ENCODE measurements at places on chromosomes 6 and 20.
A peak's percentile ranks its signal among the peaks of the same experiment; 100 is the strongest.

- no peak for DNase-seq
Measured at GRCh38 chr20:64062276-64062595, 762 bp upstream of the TCEA2 start.

- no peak for DNase-seq
Measured at GRCh38 chr6:3616565-3617176, 134.8 kb downstream of the PXDC1 start.

DNA sequence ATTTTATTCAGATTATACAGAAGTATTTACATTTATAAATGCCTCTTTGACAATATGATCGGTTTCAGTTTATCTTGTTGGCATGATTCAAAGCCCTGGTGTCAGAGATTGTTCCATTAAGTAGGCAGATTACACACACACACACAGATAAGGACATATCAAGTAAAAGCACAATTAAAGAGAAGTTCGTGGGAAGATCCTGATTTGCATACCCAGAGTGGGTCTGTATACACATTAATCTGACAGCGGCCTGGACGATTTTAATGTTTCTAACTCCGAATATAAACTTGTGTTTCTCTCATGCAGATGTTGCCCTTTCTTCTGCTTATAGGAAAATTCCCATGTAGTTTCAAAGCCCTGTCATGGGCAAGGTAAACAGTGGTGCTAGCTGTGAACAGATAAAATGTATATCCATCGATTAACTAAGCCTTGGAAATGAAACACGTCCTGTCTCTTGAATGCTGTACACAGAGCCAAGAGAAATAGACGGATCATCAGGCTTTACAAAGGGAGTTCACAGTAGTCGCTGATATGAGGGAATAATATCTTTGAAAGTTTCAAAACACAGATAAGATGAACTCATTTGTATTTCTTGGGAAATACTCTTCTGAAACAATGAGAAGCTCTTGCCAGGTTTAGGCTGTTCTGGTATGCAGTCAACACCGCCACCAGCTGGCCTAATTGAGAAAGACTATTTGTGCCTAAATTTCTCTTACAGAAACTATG, 108.2 kb upstream of the GMDS start:
- DNase-seq, result peak; percentile 41

- DNase-seq, result no peak
Measured at GRCh38 chr6:79783670-79784394, 152.7 kb downstream of the SH3BGRL2 start.

GRCh38 chr6:130696806-130697205, 130.4 kb upstream of the SMLR1 start:
- DNase-seq, result no peak

GRCh38 chr6:35415065-35415891, 36.9 kb upstream of the FANCE start:
- peak; percentile 66 for DNase-seq

GRCh38 chr6:108171291-108171917, 5.6 kb downstream of the NR2E1 start:
- DNase-seq, result no peak

DNA sequence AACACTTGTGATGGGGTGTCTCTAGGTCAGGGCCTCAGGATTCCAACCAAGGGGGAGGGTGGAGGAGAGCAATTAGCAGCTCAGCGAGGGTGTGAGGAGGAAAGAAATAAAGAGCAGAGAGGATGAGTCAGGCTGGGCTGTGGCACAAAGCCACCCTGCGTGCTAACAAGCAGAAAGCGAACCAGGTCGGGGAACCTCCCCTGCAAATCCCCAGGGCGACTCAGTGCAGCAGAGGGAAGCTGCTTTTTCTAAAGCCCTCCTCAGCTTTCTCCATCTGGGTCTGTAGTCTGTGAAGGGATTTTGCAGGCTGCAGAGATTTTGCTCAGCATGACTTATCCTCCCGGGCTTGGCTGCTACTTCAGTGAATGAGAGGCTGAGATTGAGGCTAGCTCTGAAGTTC, 6.6 kb upstream of the SPO11 start:
- no peak for DNase-seq

- no peak for DNase-seq
Measured at GRCh38 chr6:15661853-15662325, 939 bp downstream of the DTNBP1 start.

DNA sequence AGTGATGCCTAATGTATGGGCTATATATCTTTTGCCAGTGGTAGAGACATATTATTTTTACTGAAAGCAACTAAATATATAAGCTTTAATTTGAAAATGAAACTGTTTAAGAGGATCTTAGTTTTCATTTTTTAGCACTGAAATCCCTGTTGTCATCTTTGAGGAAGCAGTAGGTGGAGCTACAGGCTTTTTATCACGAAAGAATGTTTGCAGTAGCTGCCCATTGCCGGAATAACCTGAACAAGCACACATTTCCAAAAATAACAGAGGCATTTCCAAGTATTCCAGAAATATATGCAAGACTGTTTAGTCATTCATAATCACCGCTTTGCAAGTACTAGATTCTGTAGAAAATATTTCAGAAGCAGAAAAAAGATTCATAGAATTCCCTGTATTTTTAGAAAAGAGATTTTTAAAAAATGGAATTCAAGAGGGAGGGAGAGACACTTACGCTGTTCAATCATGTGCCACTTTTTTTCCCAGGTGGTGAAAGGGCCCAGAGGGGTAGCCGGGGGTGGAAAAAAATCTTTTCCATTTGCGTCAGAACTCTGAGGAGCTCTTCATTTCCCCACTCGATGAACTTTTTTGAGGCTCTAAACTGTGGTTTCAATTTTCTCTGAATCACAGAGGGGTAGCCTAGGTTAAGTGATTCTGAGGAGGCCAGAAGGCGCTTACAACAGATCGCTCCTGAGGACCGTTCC, 142.5 kb upstream of the FERMT1 start:
- DNase-seq, result peak; percentile 18

- DNase-seq, result no peak
Measured at GRCh38 chr20:1942486-1943274, 47.5 kb downstream of the SIRPA start.

- DNase-seq, result no peak
Measured at GRCh38 chr6:11246722-11247121, 14.3 kb upstream of the NEDD9 start.

GRCh38 chr6:30029588-30029987, 31.5 kb upstream of the POLR1H start:
- DNase-seq, result no peak

GRCh38 chr6:55304747-55305146, 22.5 kb upstream of the GFRAL start:
- DNase-seq, result no peak

- DNase-seq, result no peak
Measured at GRCh38 chr6:152696522-152696921, 1.2 kb upstream of the MYCT1 start.

DNA sequence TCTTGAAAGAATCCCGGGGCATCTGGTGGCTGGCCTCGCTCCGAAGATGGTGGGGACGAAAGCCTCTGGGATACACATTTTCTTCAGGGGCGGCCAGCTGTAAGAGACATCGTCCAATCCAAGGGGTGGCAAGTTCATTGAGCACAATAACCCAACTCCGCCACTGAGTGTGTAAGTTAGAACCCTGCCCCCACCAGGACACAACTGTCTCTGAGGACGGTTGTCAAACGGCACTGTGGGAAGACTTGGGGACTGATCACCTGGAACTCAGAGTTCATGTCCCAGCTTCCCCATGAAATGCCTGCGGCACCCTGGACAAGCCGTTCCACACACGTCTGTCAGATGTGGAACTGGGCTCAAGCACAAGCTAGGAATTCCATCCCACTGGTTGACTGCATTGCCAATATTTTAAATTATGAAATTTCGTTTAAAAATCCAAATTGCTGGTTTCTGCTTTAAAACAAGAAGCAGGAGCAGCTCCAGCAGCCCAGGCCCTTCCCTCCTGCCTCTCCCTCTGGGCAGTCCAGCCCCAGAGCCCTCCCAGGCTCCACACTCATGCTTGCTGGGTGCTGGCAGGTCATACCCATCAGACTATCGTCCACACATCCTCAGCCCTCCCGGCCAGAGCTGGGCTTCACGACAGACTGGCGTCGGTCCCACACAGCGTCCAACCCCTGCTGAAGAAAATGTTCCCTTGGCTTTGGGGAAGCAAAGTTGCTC, 80.9 kb upstream of the AFDN start:
- no peak for DNase-seq

DNA sequence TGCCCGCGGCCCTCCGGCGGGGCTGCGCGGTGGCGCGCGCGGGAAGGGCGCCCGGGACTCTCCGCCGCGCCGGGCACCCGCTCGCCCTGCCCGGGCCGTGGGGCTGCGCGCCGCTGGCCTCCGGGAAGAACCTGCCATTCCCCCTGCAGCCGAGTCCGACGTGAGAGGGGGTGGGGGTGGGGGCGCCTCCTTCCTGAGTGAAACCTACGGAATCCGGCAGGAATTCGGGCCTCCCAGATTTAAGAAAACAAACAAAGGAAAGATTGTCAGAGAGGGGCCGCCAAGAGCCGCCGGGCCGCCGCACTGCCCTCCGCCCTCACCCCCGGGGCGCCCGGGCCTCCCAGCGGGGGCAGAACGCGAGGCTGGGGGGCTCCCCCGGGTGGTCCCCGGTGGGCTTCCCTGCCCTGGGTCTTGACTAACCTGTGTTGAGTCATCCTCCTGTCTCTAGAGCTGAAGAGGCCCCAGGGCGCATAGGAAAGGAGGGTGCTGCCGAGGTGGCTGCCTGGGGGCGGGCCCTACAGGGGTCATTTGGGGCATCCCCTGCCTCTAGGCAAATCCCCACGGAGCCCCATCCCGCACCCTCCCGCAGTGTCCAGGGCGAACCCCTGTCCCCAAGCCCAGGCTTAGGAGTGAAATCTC, 42.2 kb upstream of the FOXP4 start:
- DNase-seq, result no peak

DNA sequence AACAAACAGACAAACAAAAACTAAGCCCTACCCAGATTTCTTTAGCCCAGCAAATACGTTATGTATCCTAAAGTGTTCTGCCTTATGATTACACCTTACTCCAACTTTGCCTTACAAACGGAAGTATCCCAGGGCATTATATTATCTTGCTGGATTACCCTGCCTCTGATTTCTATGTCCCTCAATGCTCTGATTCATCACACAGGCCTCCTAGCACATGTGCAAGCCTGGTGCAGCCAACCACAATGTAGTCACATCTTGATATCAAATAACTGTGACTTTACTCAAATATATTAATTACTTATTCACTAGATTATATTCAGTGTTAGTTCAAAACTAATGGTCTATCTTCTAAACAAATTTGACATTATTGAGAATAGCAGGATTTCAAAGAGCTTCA, 598.6 kb downstream of the TBC1D32 start:
- no peak for DNase-seq

- DNase-seq, result no peak
Measured at GRCh38 chr6:167730441-167730840, 96.3 kb upstream of the AFDN start.

- DNase-seq, result no peak
Measured at GRCh38 chr6:24720131-24720603, 1.2 kb upstream of the C6orf62 start.

- DNase-seq, result no peak
Measured at GRCh38 chr6:130593948-130594347, 228.1 kb downstream of the TMEM200A start.

DNA sequence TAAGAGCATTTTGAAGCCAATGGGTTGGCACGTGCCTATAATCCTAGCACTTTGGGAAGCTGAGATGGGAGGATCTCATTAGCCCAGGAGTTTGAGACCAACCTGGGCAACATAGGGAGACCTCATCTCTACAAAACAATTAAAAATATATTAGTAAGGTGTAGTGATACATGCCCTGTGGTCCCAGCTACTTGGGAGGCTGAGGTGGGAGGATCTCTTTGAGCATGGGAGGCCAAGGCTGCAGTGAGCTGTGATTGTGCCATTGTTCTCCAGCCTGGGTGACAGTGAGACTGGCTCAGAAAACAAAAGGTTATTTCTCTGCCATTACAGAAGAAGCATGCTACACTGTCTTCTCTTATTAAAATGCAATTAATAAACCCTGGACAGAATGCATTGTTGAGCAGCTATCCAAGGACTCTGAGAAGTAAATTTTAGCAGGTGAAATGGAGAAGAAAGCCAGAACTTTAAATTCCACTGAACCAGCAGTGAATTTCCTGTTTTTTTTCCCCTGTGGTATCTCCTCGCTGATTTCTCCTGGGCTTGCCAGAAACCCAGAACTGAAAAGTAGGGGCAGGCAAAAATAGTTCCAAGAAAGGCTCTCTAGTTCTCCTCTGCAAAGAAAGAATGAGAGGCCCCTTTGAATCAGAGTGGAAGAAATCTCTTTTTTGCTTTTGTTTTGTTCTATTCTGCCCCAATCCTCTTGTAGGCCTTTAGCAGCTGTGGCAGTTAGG, 8.4 kb downstream of the AMD1 start:
- no peak for DNase-seq

- DNase-seq, result no peak
Measured at GRCh38 chr20:60732322-60732721, 519.7 kb upstream of the CDH4 start.

GRCh38 chr6:57135885-57136284, 36.2 kb upstream of the BAG2 start:
- peak; percentile 15 for DNase-seq

- peak; percentile 28 for DNase-seq
Measured at GRCh38 chr6:121260651-121261102, 73.6 kb downstream of the TBC1D32 start.

- no peak for DNase-seq
Measured at GRCh38 chr20:53676519-53676822, 82.8 kb upstream of the ZNF217 start.

DNA sequence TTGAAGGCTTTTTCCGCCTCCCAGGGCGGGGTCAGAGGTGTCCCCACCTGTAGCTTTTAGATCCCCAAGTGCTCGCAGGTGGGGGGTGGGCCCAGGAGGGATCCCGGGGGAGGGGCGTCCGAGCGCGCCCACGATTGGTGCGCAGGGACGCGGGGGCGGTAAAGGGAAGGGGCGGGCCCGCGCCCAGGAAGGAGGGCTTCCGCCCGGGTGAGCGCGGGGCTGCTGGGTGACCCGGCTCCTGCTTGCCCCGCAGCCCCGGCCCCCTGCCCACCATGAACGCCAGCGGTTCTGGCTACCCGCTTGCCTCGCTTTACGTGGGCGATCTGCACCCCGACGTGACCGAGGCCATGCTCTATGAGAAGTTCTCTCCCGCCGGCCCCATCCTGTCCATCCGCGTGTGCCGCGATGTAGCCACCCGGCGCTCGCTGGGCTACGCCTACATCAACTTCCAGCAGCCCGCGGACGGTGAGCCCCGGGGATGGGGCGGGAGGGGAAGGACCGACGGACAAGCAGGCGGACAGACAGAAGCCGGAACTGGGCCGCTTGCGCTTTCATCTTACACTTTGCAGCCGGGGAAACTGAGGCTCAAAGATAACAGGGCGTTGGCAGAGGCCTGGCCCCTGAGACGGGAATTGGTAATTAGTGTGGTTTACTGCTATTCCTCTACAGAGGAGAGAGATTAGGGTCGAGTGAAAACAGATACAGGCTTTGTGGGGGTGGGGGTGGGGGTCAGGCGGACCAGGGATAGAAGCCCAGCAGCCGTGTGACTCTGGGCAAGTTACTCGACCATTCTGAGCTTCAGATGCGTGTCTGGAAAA, at the start of gene PABPC1L:
Gene PABPC1L, plus strand, starts transcription at position 189 of the 818 bp plus-strand sequence. Its CDS starts 84 bp downstream, at position 273.
- no peak for DNase-seq

DNA sequence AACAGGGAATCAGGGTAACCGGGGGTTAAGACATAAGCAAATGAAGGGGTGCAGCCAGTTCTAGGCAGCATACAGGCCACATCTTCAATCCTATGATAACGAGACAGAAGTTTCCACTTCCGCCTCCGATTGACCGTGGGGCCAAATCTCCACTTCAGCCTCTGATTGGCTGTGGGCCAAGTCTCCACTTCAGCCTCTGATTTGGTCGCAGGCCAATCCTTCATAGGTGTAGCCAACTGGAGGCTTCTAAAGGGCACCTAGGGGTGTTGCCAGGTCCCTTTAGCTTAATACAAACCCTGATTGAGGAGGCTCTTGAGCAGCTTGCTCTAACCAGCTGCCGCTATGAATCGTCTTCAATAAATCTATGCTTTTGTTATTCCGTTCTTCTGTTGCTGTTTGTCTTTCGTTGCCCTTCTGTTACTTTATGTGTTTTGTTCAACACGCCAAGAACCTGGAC, 2.1 kb upstream of the ERGIC3 start:
- DNase-seq, result no peak

Measured in AG09319 (cell line).